ENCODE measurements at places on chromosomes 6 and 20.
A peak's percentile ranks its signal among the peaks of the same experiment; 100 is the strongest.

DNA sequence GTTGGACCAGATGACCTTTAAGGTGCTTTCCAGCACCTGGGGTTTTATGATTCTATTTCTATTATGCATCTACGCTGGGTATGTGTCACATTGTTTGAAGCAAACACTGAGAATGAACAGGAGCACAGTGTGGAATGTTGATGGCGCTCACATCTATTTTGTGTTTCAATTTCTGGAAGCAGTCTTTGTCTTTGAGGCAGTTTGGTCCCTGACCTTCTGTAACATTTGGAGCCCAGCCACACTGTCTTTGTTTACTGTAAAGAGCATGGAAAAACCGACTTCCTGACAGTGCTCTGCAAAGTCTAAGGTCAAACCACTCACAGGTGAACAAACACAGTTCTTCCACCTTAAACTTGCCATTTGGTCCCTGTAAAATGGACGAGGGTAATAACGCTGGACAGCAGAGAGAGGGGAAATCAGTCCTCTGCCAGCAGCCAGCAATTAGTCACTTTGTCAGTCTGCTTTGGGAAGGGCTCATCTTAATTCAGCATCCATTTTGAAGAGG lies 155.5 kb downstream of the PRL start:
- DNase-seq: no peak

DNA sequence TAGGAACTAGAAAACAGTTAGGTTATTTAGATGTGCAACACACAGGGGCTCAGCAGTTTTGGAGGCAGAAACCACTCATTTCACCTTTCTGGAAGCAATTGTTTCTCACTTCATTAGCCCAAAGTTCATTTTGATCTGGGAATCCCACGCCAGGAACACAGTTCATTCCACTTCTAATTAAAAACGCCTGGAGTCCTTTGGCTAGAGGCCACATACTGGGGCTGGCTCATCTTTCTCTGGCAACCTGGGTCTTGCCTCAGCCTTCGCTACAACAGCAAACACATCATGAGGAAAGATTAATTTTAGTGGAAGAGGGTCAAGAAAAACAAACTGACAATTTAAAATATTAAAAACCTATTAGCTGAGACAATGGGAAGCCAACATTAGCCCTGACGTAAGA lies 69.7 kb downstream of the RFPL4B start:
- no peak for DNase-seq

DNA sequence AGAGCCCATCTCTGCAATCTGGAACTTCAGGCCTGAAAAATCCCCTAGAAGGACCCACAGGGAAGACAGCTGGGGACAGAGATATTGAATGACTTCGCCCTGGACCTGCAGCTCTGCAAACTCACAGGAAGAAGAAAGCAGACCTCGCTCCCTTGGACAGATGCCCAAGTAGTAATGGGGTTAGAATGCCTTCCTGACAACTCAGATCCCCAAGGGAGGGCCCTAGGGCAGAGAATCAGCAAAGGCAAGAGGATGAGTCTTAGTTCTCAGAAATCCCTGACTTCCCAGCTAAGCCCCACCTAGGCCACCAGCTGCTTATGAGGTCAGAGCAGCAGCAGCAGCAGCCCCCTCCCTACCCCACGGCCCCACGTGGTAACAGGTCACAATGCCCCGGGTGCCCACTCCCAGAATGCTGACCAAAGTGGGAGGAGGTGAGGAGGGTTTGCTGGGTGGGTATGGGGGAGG lies at the start of gene C20orf141:
C20orf141 (plus strand) TSS at position 401 of the 465 bp plus-strand sequence. CDS start 198 bp downstream, outside the sequence.
- DNase-seq: peak; percentile 96

DNA sequence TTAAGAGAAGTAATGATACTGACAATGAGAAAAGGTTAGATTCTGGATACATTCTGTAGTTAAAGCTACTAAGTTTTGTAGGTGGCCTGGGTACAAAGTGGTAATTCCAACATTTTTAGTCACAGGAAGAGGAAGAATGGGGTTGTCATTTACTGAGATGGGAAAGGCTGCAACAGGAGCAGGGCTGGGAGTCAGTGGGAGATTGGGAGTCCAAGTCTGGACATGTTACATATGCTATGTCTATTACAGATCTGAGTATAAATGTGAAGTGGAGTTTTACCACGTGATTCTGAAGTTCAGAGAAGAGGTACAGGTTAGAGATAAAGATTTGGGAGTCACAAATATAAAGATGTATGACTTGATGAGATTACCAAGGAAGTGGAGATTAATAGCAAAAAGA lies 116.2 kb downstream of the RWDD2A start:
- DNase-seq: no peak

- DNase-seq: no peak
Observed at GRCh38 chr6:112594886-112595594, 247.9 kb downstream of the RFPL4B start.

DNA sequence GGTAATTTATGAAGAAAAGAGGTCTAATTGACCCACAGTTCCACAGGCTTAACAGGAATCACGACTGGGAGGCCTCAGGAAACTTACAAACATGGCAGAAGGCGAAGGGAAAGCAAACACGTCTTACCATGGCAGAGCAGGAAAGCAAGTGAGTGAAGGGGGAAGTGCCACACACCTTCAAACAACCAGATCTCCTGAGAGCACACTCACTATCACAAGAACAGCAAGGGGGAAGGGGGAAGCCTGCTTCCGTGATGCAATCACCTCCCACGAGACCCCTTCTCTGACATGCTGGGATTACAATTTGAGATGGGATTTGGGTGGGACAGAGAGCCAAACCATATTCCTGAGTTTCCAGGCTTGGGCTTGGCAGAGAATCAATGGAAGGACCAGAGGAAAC lies 124.1 kb upstream of the RAB32 start:
- peak; percentile 1 for DNase-seq

- no peak for DNase-seq
Observed at GRCh38 chr6:99471638-99472037, 43.6 kb downstream of the USP45 start.

GRCh38 chr6:19873031-19873430 lies 35.9 kb downstream of the ID4 start:
- peak; percentile 64 for DNase-seq

DNA sequence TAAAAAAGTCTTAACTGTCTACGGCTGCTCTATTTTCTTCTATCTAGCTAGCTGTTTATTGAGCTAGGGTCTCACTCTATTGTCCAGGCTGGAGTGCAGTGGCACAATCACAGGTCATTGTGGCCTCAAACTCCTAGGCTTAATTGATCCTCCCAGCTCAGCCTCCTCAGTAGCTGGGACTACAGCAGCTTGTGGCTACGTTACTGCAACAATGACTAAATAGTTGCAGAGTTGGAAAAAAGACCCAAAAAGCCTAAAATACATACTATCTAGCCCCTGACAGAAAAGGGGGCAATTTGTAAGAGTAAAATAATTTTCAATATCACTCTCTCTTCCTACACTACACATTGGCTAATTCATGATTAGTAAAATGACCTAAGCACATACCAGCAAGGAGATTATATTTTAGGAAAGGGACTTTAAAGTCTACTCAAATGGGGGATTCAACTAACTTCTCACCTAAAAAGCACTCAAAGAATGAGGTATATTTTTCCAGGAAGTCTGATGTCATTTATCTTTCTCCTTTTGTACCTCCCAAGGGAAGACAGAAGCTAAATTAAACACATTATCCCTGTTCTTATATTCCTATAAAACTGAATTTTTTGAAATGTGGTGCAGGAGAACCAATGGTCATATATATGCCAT lies 82.8 kb downstream of the ZMYND8 start:
- DNase-seq: no peak

GRCh38 chr6:126064748-126065401 lies 78.5 kb downstream of the TRMT11 start:
- DNase-seq: no peak

DNA sequence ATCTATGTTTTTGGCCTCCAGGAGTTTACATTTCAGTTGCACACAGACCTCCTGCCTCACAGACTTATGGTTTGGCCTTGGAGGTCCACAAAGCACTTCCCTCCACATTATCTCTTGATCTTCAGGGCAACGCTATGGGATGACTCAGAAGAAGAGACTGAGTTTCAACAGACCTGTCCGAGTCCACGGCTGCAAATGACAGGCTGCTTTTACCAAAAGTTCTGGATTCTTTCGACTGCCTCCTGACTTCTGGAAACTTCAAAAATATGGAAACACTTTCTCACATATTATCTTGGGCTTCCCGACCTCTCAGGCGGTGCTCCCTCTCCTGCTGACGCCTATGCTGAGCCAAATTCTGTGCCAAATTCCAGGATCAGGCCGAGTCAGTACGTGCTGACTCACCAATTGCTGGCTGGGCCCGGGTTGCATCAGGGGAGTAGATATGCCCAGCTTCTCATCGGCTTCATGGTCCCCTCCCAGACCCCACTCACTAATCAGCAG lies 190.2 kb downstream of the BMP7 start:
- no peak for DNase-seq

DNA sequence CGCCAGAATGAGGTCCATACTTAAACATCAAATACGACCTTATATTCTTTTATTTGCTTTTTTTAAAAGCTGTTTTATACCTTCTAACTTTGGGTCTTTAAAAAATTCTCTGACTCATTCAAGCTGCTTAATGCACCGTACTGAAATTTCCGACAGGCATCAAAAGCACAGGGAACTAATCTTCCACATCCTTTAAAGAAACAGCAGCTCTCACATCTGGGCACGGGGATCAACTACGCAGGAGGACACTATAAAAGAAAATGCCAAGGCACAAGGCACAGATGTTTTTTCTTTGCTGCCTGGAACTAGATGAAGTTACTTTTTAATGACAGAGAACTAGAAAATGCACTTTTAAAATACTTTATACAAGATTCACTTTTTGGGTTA lies 112.4 kb upstream of the ARG1 start:
- DNase-seq: peak; percentile 77

DNA sequence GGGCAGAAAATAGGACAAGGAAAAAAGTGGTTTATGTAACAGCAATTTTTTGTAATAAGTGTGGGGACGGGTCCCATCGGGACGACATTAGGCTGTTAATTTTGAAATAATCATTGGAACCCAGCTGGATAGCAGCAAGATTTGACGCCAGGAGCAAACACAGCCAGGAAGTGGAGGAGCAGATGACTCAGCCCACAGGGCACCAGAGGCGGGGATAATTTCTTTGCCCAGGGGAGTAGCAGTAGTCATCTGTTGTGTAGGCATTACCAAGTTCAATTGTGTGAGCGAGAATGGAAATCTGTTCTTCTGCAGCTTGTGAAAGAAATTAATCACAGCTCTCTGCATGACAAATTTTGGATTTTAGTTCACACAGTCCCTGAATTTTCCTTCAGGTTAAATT lies 22.6 kb upstream of the RIN2 start:
- DNase-seq: peak; percentile 96

DNA sequence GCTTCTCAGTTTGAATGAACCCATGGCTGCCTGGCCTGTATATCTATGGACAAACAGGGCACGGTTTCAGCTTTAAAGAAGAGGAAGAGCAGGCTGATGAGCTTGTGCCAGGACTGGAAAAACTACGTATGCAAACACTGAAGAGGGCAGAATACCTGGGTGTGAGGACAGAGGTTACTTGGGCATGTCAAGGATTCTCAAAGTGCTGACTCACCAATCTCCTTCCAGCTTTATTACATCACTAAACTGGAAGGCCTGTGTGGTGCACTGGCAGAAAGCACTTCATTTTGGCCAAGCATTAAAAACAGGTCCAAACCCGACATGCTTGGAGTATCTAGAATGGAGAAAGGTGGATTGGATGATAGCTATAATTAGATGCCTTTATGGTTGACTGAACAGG lies 95.2 kb downstream of the GMPR start:
- DNase-seq: no peak

GRCh38 chr6:101085327-101085726 lies 204.2 kb upstream of the ASCC3 start:
- no peak for DNase-seq

GRCh38 chr20:63090682-63091571 lies 84.2 kb upstream of the BHLHE23 start:
- no peak for DNase-seq

- DNase-seq: no peak
Observed at GRCh38 chr6:134764741-134765140, 185.2 kb downstream of the ALDH8A1 start.

DNA sequence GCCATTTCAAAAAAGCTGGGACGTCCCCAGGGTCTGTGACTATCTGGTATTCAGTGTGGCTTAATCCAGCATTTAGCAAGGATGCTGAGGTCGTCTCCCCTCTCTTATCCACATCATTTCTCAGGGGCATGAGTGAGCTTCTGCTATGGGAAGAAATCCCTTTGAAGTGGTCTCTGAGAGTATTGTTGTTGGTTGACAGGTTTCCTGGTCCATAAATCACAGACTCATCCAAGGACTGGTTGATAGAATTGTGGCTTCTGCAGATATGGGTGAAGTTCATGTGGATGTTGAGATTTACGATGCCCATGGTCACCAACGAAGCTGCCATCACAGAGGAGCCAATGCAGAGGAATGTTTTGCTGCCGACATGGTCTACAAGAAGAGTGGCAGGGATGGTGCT lies 24.0 kb downstream of the SLC2A12 start:
- DNase-seq: no peak

DNA sequence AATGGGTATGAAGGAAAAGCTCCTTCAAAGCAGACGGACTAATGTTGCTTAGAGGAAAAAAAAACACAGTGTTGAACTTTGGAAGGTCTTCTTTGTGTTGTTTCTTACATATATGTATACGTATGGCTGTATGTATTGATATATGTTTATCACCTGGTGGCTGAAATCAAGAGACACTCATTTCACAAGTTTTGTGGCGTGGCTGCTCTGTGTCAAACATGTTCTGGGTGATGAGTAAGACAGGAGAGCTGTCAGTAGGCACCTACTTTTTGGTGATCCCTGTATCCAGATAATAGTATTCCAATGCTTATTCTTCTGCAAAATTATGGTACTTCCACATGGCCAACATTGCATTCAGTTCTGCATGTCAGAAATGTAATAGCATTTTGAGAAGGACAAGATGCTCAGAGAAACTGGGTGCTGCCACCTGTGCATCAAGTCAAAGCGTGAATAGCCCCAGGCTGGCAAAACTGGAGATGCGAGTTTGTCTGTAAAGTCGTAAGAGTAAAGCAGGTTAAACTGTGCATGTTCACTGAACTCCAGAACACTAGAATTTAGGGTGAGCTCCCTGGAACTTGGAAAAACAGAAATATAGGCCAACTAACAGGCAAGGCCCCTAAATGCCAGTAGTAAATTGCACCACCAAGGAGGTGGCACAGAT lies 67.9 kb downstream of the ARMC2 start:
- no peak for DNase-seq

DNA sequence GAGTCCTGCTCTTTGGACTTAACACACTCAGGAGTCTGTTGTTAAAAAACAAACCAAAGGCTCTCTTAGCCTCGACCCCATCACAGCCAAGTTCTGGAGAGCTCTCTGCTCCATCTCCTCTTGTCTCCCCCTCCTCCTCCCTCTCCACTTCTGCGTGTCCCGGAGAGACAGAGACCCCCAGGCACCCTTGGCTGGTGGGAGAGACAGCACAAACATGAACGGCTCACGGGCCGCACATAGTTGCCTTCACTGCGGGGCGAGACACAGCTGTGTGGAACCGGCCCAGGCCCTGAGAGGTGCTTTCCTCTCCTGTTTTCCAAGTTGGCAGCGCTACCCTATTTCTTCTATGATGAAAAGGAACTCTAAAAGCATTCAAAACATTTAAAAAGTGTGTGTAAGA lies 23.3 kb upstream of the MYT1 start:
- DNase-seq: no peak
